ENCODE measurements at places on chromosomes 12 and 14.
A peak's percentile ranks its signal among the peaks of the same experiment; 100 is the strongest.

- no peaks in the 10 kb centered on the region for H3K36me3 ChIP-seq
- no peak overlapping the region for H3K27ac ChIP-seq
- H3K27me3 ChIP-seq, result no peaks in the 10 kb centered on the region
- H3K4me1 ChIP-seq, result no peaks in the 10 kb centered on the region
Observed at GRCh38 chr14:78075555-78076277, 94.5 kb upstream of the NRXN3 start.

- no peaks in the 10 kb centered on the region for H3K27me3 ChIP-seq
- no peak overlapping the region for H3K27ac ChIP-seq
- H3K36me3 ChIP-seq, result no peaks in the 10 kb centered on the region
Observed at GRCh38 chr12:91009319-91009950, 4.7 kb upstream of the EPYC start.

DNA sequence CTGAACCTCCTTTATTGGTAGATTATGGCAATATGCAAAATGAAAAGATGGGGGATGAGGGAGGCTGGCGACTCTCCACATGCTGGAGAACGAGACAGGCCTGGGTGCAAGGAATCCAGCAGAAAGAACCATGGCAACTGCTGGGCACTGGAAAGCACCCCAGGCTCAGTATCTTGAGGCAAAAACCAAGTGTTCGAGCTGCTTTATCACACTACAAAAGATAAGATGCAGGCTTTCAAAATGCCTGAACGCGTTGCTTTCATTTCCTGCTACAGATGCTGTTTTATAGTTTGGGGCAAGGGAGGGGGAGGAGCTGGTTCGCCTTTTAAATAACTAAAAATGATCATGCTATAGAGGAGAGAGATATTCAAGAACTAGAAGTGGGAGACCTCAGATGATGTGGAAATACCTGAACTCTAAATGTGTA lies 38.9 kb downstream of the NIN start:
- H3K27ac ChIP-seq, result no peak overlapping the region
- H3K4me3 ChIP-seq, result no peak overlapping the region
- H3K36me3 ChIP-seq, result no peaks in the 10 kb centered on the region
- no peaks in the 10 kb centered on the region for H3K27me3 ChIP-seq
- no peaks in the 10 kb centered on the region for H3K4me1 ChIP-seq

DNA sequence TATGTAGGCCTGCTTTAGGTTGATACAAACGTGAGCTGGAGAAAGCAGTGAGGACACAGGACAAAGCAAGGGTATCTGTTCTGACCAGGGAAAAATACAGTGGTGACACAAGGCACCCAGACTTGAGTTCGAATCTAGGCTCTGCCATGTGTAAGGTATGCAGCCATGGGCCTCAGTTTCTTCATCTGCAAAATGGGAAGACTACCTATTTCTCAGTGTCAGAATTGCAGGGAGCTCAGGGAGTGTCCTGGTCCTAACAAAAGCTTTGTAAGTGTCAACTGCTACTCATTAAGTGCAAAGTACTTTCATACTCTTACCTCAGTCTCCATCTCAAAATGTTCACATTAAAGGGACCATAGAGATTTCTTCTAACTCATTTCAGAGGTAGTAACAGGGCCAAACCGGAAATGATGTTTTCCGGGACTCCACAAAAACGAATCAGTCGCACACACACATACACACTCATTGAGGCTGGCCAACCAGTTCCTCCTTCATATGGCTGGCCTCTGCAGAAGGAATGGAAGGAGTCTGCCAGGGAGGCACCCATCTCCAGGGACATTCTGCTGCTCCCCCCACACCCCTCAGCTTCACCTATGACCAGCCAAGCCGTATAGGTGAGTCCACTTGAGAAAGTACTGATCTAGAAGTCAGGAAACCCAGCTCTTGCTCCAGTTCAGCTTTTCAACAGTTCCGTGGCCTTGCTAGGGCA lies 7.8 kb downstream of the CTDSP2 start:
- no peaks in the 10 kb centered on the region for H3K27me3 ChIP-seq
- H3K36me3 ChIP-seq, result no peaks in the 10 kb centered on the region
- no peak for DNase-seq
- H3K27ac ChIP-seq, result peak overlapping the region; percentile 49

DNA sequence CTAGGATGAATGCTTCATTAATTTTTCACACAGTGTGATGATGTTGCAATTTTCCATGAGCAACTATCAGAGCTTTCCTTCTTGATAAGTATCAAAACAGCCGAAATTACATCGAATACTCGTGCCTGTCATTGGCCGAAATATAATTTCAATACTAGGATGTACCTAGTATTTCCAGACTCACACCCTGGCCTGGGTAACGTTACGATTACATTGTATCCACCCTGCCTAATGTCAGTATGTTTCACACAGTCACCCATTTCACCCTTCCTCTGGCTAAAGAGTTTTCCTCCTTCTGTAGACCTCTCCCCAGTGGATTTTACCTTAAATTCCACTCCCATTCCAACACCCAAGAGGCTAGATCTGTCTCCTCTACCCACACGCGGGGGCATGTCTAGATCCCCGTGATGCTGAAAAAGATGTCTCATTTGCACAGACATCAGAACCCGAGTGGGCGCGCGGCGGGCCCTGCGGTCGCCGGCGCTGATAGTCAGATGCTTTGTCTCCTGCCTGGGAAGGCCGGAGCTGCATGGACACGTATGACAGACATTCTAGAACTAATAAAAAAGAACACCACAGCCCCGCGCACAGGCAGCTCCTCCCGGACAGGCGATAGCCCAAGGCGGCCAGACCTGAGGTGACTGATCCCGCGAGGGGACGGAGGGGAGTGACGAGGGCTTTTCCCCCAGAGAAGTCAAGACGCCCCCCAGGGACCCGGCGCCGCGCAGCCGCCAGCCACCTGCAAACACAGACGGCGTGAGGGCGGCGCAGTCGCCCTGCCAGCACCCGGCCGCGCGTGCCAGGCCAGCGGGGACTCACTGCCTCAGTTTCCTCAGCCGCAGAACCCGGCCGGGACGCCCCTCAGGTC lies 723 bp downstream of the KIF21A start:
- no peak for DNase-seq
- peaks cover 13% of the 10 kb centered on the region for H3K4me1 ChIP-seq

DNA sequence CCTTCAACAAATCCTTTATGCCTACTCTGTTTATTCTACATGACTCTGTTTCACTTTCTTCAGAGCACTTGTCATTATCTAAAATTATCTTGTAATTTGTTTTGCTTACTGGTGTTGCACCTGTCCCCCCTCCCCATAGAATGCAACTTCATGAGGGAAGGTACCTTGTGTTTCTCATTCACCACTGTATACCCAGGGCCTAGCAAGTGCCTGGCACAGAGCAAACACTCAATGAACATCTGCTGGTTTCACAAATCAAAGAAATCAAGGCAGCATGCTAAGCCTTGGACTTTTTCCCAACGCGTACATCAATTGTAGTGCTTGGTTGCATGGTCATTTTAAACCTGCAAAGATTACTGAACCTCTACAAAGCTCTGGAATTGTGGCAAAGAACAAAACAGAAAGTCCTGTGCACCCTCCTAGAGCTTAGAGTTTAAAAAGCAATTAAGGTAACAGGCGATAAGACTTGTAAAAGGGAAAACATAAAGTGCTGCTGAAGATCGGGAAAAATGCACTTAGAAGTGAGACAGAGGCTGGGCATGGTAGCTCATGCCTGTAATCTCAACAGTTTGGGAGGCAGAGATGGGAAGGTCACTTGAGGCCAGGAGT lies 479.1 kb downstream of the MED13L start:
- no peaks in the 10 kb centered on the region for H3K36me3 ChIP-seq
- no peak overlapping the region for H3K27ac ChIP-seq
- no peaks in the 10 kb centered on the region for H3K27me3 ChIP-seq
- DNase-seq, result no peak

GRCh38 chr12:3747976-3748619 lies 4.8 kb downstream of the CRACR2A start:
- no peak overlapping the region for H3K27ac ChIP-seq
- DNase-seq, result no peak
- H3K4me1 ChIP-seq, result peaks cover 17% of the 10 kb centered on the region

DNA sequence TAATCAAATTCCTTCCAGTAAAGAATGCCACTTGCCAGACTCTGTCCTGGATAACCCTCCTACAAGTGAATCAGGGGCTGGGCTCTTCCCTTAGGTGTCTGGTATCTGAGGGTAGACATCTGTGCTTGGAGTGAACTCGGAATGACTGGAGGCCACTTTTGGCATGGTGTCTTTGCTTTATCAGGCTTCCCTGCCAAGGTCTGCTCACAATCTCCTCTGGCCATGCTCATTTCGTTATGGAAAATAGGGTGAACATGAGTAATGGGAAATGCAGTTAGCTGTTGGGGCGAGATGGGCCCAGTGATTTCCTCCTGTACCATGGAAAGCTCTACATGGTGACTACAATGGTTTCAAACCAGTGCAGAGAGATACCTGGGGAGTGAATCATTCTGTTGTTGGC lies 212.9 kb downstream of the NRXN3 start:
- no peaks in the 10 kb centered on the region for H3K4me1 ChIP-seq
- H3K27me3 ChIP-seq, result no peaks in the 10 kb centered on the region
- H3K4me3 ChIP-seq, result no peak overlapping the region
- no peak for DNase-seq
- no peak overlapping the region for H3K27ac ChIP-seq
- no peaks in the 10 kb centered on the region for H3K36me3 ChIP-seq

- H3K36me3 ChIP-seq, result no peaks in the 10 kb centered on the region
- H3K4me3 ChIP-seq, result no peak overlapping the region
- no peaks in the 10 kb centered on the region for H3K27me3 ChIP-seq
- H3K27ac ChIP-seq, result no peak overlapping the region
- no peak for DNase-seq
- H3K4me1 ChIP-seq, result no peaks in the 10 kb centered on the region
Observed at GRCh38 chr12:18576104-18576626, 161.6 kb downstream of the PLCZ1 start.

GRCh38 chr12:26124446-26125399 lies at the start of gene BHLHE41:
TSS of gene BHLHE41 (minus strand) at chr12:26125037. CDS start at chr12:26124779, 258 bp downstream.
- H3K27me3 ChIP-seq, result no peaks in the 10 kb centered on the region
- no peaks in the 10 kb centered on the region for H3K36me3 ChIP-seq
- peak within 1 kb of the TSS; percentile 94 for H3K27ac ChIP-seq
- peaks cover 63% of the 10 kb centered on the region for H3K4me1 ChIP-seq

DNA sequence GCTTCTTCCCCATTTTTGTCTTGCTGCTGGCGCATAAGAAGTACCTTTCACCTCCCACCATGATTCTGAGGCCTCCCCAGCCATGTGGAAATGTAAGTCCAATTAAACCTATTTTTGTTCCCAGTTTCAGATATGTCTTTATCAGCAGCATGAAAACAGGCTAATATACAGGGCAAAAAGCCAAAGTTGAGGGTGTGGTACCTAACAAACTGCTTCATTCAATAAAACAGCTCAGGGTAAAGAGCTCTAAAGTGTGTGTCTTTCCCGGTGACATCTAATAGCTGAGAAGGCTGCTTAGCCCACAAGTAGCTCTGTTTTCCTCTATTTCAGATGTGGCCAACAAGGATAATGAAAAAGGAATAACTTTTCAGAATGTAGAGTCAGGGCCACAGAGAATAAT lies 76.7 kb upstream of the SLC8A3 start:
- H3K27me3 ChIP-seq, result no peaks in the 10 kb centered on the region
- no peaks in the 10 kb centered on the region for H3K36me3 ChIP-seq
- H3K4me1 ChIP-seq, result no peaks in the 10 kb centered on the region
- DNase-seq, result no peak
- no peak overlapping the region for H3K27ac ChIP-seq

GRCh38 chr12:73731658-73732057 lies 806.0 kb upstream of the ATXN7L3B start:
- no peaks in the 10 kb centered on the region for H3K27me3 ChIP-seq
- no peak for DNase-seq
- H3K27ac ChIP-seq, result no peak overlapping the region
- no peak overlapping the region for H3K4me3 ChIP-seq
- H3K4me1 ChIP-seq, result no peaks in the 10 kb centered on the region
- no peaks in the 10 kb centered on the region for H3K36me3 ChIP-seq

DNA sequence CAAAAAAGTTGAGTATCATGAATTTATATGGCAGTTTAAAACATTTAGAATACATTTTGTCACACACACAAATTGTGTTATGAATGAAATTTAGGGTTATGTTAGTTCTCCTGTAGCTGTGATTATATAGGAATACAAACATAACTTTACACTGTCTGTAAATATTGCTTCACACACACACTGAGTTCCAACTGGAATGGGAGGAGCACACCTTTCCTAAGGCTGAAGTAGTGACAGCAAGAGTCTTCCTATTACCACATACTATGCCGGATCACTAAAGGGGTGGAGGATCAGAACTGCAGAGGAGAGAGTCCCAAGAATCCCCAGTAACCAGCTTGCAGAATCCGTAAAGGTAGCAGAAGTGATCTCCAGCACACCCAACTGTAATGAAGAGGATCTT lies 63.7 kb downstream of the DNAI7 start:
- DNase-seq, result no peak
- no peak overlapping the region for H3K4me3 ChIP-seq
- H3K27ac ChIP-seq, result no peak overlapping the region
- no peaks in the 10 kb centered on the region for H3K36me3 ChIP-seq
- peaks cover 14% of the 10 kb centered on the region for H3K4me1 ChIP-seq
- no peaks in the 10 kb centered on the region for H3K27me3 ChIP-seq

DNA sequence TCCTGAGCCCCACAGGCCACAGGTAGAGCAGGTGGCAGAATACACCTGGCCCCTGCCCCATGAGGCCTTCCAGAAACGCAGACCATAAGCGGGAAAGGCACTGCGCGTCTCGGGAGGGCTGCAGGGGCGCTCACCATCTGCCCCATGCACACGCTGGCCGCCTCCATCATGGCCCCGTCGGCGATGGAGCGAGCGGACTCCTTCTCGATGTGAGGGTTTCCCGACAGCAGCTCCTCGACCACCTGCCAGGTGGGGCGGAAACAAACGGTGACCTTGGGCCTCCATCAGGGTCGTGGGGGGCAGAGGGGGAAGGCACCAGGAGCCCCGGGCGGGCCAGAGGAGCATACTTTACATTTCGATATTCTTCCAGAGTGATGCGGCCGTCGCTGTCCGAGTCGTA lies 52.8 kb downstream of the TESC start:
- DNase-seq, result no peak
- H3K27ac ChIP-seq, result no peak overlapping the region
- H3K4me1 ChIP-seq, result peaks cover 15% of the 10 kb centered on the region
- H3K27me3 ChIP-seq, result peaks cover 20% of the 10 kb centered on the region
- no peaks in the 10 kb centered on the region for H3K36me3 ChIP-seq

DNA sequence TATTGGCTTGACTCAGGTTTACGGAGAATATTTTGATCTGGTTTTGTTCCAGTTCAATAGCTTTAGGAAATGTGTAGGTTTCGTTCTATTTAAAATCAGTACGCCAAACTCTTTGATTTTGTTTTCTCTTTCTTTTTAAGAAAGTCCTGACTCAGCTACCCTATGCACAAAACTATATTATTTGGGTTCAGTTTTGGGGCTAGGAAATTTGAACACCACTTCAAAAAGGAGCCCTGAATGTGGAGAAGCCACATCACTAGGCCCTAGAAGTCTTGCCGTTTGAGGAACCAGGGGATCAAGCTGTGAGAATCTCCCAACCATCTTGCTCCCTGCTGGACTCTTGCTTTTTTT lies 168.2 kb upstream of the BCL2L14 start:
- DNase-seq, result no peak
- peaks cover 8% of the 10 kb centered on the region for H3K4me1 ChIP-seq
- H3K27ac ChIP-seq, result no peak overlapping the region
- no peak overlapping the region for H3K4me3 ChIP-seq
- no peaks in the 10 kb centered on the region for H3K27me3 ChIP-seq

All from esophagus squamous epithelium (tissue), 5 donors.